T-helper 2 cell (primary cell): ENCODE measurements at places on chromosomes 2 and 18.

GRCh38 chr2:156563994-156564753, 128.0 kb downstream of the GPD2 start:
- DNase-seq = no peak

GRCh38 chr2:191150230-191150599, 579 bp downstream of the STAT4 start:
- DNase-seq = no peak

DNA sequence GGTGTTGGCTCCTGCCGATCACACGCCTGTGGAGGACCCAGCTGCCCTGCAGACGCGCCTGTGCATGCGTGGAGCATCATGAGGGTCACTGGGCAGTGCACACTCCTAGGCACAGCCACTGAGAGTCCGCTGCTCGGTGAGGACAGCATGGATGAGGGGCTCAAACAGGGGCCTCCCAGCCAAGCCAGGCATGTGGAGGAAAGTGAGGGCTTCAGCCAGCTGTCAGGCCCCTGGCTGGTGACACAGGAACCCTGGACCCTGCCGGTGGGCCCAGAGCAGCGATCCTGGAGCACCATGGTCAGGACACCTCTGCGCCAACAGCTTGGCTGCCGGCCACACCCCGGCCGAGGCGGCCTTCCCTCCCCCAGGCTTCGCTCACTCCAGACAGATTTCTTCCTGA, 171.2 kb downstream of the RTP5 start:
- DNase-seq = no peak

GRCh38 chr18:23365602-23366001, 87.5 kb upstream of the RIOK3 start:
- no peak for DNase-seq

GRCh38 chr2:132623096-132623839, 46.7 kb downstream of the LYPD1 start:
- no peak for DNase-seq

GRCh38 chr18:13649397-13650390, 76.7 kb downstream of the FAM210A start:
- DNase-seq = no peak

DNA sequence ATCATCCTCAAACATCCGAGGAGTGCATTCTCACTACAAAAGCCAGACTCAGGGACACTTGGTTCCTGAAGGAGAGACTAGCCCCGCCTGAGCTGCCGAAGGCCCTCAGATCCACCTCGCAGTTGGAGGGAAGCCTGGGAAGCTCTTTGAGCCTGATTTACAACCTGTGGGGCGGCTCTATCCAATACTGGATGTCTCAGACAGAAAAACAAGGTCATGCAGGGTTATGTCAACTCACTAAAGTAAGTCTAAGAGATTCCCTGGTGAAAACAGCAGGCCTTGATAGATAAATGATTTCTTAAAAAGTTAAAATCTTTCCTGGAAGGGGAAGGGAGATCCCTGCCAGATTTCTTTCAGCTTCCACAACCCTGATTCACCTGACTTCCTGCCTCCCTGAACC, 284.3 kb downstream of the CYP26B1 start:
- DNase-seq = no peak

GRCh38 chr2:236075802-236076201, 92.4 kb downstream of the GBX2 start:
- DNase-seq = no peak

- DNase-seq = no peak
These were observed 64.7 kb upstream of the KLF7 start for GRCh38 chr2:207230261-207231105.

- DNase-seq = no peak
These were observed 108.8 kb downstream of the TWIST2 start for GRCh38 chr2:238956676-238957075.

DNA sequence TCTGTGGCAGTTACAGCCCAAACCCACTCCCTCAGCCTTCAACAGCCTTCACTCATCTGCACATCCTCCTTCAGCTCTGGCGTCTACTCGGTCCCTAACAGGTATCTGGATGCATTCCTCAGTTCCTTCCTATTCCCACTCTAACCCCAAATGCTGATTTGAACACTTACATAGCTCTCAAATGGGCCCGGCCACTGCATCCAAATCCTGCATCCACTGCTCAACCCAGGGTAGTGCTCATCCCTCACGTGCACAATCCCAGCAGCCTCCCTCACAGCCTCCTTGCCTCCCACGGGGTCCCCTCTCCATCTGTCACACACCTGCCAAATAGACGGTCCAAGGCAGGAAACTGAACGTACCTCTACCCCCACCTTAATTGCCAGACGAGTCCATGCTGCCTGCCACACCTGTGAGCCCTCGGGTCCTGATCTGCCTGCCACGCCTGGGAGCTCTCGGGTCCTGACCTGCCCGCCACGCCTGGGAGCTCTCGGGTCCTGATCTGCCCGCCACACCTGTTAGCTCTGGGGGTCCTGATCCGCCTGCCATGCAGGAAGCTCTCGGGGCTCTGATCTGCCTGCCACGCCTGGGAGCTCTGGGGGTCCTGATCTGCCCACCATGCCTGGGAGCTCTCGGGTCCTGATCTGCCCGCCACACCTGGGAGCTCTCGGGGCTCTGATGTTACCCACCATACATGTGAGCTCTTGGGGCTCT, 9.9 kb downstream of the OR6B3 start:
- no peak for DNase-seq

- no peak for DNase-seq
These were observed 10.3 kb upstream of the CYBRD1 start for GRCh38 chr2:171512014-171512413.

- no peak for DNase-seq
These were observed 109.4 kb downstream of the KCTD1 start for GRCh38 chr18:26438980-26439379.

- no peak for DNase-seq
These were observed 672.8 kb upstream of the ID2 start for GRCh38 chr2:8009010-8009597.

DNA sequence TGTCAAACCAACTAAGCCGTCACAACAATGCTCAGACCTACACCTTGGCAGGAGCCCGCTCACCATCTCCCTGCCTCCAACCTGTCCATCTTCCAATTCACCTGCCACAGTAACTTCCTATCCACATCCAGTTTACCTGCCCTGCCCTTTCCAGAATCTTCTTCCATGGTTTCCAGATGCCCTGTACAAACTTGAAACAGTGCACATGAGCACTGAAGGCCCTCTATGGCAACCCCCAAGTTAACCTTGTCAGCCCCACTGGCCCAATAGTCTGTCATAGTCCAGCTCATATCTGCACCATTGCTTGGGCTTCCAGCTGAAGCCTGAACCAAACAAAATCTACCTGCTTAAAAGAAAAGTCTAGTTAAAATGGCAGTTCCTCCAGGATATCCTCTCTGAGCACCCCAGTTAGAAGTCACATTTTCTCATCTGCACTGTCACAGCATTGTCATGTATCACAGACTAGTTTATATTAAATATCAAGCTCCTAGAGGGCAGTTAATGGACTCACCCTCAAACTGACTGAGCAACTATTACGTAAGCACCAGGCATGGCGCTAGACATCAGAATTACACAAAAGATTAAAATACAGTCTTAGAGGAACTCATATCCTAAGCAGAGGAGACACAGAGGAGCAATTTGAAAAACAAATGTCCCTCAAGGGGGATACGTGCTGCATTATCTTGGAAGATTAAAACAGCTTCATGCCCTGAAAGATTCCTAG, 11.6 kb downstream of the NFE2L2 start:
- DNase-seq = no peak

- no peak for DNase-seq
These were observed 13.3 kb downstream of the ANKRD44 start for GRCh38 chr2:197297266-197297665.

DNA sequence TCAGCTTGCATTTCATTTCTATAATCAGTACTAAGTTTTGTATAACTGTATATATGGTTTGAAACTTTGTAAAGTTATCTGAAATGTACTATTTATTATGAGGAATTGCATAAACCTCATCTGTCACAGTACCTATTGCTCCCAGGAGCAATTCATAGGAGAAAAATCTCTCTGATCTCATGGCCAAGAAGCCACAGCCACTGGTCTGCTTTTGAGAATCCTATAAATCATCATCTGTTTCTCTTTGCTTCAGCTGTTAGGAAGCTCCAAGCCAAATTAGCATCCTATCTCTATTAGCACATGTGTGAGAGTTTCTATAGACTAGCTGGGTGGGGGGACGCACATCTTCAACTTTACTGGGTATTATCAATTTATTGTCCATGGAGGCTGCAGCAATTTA, 210.3 kb downstream of the CYP26B1 start:
- no peak for DNase-seq

- DNase-seq = no peak
These were observed 371.7 kb upstream of the RND3 start for GRCh38 chr2:150859162-150859561.

GRCh38 chr2:176132205-176133171, 3.0 kb downstream of the HOXD8 start:
- DNase-seq = no peak

DNA sequence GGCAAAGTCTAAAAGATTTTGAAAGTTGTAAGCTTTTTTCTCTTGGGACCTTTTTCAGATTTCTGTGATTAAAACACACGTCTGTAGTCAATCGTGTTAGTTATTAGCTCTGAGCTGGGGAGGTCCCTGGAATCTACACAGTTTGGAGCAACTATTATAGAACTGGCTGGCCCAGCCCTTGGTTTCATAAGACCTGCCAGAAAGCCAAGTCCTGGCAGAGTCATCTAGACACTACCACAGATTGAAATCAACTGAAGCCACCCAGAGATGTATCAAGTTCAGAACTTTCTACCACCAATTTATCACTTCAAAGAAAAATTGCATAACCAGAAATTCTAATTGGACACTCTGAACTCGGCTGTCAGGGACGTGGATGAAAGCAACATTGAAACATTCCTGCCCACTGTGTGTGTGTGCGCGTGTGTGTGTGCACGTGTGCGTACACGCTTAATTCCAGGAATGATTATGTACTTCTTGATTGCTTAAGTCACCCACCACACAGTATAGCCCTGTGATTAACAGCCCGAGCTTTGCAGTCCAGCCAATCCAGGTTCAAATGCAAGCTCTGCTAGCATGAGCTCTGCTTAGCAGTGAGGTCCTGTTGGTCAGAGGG, 126.3 kb downstream of the TPGS2 start:
- no peak for DNase-seq

DNA sequence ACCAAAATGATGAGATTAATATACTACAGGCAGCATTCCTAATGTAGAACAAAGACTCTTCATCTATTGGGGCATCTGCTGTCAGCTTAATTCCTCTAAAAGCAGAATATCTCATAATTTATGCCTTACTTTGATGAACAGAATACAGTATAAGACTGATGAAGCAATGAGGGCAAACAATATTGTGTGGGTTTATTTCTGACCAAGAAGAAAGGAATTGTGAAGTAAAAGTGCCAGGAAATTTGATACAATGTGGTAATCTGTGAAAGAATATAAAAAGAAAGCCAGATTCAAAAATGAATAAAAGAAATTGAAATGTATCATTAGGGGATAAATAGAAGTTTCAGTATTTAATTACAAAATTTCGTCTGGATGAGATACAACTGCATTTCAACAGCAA, 78.8 kb upstream of the TTC21B start:
- no peak for DNase-seq

DNA sequence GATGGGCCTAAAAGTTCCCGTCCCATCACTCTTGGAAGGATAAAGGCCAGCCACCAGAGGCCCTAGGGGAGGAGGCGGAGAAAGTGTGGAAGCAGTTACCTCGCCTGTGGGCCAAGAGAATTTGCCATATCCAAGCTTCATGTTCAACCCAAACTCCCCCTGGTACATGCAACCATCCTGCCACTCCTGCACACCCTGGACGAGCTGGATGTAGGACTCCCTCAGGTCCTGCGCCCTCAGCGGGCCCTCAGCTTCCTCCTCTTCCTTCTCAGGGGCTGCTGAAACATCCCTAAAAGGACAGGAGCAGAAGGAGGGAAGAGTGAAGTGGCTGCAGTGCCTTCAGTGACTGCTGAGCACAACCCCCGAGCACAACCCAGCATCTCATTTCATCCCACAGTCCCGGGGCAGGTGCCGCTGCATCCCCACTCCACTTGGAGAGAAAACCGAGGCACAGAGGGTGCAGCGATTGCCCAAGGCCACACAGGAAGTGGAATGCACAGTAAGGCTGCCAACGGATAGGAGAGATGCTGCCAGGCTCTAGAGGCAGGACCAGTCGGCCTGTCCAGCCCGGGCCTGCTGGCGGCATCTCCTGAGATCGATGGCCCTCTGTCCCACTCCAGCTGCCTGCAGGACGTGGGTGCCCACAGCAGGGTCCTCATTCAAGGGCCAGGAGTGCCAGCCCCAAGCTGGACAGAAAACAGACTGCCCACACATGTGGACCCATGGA, 2.9 kb downstream of the ANKMY1 start:
- DNase-seq = no peak

DNA sequence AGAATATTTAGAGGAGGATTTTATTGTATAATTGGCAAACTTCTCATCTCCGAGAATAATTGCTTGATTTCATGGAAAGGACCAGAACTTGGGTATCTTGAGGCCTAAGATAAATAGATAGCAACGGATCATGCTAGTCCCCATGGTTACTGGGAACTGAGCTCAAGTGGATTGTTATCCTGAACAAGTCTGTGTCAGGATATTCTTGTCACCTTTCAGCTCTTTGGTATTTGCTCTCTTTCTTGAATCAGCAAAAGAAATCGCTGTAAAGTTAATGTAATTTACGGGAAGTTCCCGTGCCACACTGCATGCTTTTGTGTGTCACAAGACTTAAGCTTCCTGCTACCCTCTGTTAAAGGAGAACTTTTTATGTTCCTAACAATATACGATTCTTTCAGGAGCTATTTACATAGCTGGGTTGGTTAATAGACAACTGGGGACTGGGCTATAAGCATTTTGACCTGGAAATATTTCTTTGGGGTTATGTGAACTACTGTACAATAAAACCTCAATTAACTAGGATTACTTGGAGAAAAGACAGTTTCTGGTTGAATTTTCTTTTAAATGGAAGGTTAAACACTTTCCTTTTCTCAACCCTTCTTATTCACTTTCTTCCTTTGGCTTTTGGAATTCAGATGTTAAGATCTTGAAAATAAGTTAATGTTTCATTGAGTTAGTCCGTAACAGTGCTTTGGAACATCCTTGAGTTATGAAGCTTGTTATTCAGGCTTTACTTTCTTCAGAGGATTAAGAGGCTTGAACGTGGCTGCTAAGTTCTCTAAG, 151.2 kb downstream of the FMNL2 start:
- no peak for DNase-seq

GRCh38 chr2:128326346-128326745, 7.7 kb upstream of the HS6ST1 start:
- no peak for DNase-seq

DNA sequence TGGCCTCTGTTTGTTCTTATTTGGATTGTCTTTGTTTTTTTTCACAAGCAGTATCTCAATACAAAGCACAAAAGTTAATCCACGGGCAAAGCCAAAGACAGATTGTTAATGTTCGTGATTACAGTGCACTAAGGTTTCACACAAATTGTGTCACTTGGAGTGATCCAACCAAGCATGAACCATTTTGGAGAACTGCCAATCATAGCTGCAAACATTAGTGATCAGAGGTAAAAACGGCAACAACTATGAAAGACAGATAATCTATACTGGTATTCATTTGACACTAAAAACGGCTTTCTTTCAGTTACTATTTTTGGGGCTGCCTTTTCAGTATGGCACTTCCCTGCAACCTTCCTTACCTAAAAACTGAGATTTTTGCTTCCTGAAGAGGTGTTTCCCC, 213.1 kb upstream of the GULP1 start:
- DNase-seq = no peak
